Melanocyte of skin (primary cell): ENCODE measurements at places on chromosomes 2 and 18. TPM values are rescaled to one million over a fixed set of nuclear protein-coding genes. Genes with fewer than 3 reads are reported as not detected.

The CFAP65 gene
- total RNA-seq: under 0.01 TPM in 1 of 2 replicates, not detected in the other

The FSHR gene
- not detected in 2 replicates for total RNA-seq

The PAIP2B gene
- total RNA-seq: 0.15 and 0.33 TPM in 2 replicates

The FAP gene
- total RNA-seq: 10.3 and 11.4 TPM in 2 replicates

The KCNG2 gene
- under 0.01 TPM in 1 of 2 replicates, not detected in the other for total RNA-seq

The SP140L gene
- 11.1 and 23.0 TPM in 2 replicates for total RNA-seq

The ERFE gene
- 0.77 and 2.0 TPM in 2 replicates for total RNA-seq

The ALPI gene
- not detected in 2 replicates for total RNA-seq
